ENCODE measurements at places on chromosomes 7 and 10.

GRCh38 chr7:29281782-29282541, 87.4 kb downstream of the CHN2 start:
- DNase-seq, result no peak

GRCh38 chr10:19488592-19489280, 327.5 kb upstream of the PLXDC2 start:
- peak; percentile 40 for DNase-seq

- peak; percentile 90 for DNase-seq
Measured at GRCh38 chr10:114634609-114634979, 23.5 kb downstream of the ABLIM1 start.

GRCh38 chr10:117425974-117426566, 50.8 kb upstream of the PDZD8 start:
- DNase-seq, result no peak

DNA sequence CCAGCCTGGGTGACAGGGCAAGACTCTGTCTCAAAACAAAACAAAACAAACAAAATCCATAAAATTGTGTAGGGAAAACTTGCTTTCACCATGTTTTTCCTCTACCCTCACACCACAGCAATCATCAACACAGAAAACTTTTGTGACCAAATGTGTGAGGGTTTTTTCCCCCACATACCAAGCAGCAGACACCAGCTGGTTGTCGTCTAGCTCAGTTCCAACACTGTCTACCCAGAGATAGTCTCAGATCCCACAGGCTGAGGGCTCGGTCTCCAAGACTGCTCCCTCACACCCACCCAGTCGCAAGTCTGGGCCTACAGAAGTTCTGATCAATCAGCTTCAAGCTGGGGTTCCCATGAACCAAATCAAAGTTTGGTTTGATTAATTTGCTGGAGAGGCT, 322.4 kb upstream of the MAGI2 start:
- DNase-seq, result no peak

DNA sequence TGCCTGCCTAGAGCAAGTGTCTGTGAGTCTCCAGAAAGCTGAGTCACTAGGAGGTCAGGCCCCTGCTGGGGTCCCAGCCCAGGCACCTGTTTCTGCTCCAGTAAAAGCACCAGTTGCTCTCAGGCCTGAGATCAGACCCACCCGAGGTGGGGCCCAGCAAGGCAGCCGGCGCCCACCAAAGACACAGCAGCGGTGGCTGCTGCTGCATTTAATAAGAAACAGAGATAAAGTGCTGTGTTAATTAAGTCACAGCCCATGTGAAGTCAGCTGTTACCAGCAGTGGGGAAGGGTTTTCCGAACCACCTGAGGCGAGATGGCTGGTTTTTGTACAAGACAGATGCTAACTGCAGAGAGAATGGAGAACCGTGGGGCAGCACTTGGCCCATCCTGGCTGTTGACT, 12.1 kb upstream of the LRRC18 start:
- no peak for DNase-seq

DNA sequence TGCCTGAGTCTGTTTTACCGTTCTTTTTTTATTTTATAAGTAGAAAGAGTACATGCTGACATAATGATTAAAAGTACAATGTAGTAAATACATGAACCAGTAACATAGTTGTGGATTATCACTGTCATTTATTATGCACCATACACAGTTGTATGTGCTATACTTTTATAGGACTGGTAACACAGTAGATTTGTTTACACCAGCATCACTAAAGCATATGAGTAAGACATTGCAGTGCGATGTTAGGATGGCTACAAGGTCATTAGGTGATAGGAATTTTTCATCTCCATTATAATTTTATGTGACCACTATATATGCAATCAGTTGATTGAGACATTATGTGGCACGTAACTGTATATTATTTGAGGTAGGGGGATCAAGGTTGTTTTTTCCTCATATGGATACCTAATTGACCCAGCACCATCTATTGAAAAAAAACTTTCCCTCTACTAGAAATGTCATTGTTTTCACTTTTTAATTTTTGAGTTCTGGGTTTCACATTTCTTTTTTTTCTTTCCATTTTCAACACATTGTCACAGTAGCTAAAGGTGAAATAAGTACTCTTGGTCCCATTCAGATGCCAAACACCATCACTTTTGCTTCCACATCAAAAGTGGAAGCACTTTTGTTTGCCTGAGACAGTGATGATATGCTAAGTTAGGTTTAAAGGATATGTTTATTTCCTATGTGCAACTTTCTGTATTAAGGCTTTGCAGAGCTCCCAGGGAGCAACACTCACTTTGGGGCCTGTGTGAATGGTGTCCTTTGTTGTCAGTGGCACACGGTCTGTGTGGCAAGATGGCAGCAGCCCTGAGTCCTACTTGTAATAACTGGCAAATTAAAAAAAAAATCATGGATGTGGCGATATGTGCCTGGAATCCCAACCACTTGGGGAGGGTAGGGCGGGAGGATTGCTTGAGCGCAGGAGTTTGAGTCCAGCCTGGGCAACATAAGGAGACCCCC, 17.1 kb downstream of the UBE2D1 start:
- DNase-seq, result no peak

- DNase-seq, result no peak
Measured at GRCh38 chr10:52466464-52466863, 152.4 kb downstream of the DKK1 start.

DNA sequence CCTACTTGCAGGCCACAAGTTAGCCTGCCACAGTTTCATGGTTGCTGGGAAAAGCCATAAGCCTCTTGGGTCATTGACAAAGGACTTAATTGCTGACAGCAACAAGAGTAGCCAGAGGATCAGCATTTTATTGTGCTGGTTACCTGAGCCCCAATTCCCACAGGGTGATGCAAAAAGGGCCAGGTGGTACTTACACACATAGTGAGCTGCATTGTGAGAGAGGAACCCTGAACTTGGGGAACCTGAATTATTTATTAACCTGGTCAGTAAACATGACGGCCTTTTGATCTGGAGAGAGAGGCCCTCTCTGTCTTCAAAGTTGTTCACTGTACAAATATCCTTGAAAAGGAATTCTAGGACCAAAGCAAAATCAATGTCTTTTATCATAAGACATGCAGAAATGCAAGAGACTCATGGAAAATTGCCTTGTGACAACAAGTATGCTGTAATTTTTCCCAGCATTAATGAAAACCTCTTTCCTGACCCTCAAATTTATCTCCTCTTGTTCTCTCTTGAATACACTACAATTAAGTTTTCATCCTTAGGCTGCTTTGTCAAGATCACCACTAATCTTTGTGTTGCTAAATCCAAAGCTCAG, 102.9 kb upstream of the PHYHIPL start:
- no peak for DNase-seq

GRCh38 chr10:48194830-48195229, 79.7 kb downstream of the FRMPD2 start:
- no peak for DNase-seq

DNA sequence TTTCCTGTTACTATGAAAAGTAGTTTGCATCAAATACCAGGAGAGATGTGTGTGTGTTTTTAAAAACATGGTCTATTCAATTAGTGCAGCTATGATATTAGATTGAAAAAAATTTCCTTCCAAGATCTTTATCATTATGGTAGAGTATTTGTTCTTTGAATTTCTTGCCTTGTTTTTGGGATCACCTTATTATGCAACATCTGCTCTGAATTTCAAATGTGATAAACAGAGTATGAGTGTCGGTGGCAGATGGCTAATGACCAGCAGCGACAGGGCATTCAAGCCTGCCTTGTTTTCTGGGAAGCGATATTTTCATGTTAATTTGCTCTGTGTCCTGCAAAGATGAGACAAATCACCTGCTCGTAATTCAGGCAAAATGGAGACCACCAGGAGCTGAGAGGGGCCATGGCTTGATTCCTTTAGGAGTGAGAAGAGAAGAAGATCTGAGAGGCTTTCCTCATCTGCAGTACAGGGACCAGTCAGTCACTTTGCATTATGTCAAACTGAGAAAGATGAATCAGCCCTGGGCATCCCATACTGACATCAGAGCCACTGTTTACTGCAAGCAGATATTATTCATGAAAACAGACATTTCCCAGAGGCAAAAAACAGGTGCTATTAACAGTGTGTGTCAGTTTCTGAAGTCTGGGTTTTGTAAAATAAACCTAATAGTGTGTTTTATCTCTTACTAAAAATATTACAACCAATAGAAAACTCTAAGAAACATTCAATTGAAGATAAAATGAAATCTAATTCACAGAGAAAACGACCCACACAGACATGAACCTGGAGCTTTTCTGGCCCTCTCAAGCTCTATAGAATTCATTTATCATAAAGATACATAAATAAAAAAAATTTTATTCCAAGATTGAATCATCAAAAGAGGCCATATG, 67.6 kb downstream of the CDK6 start:
- DNase-seq, result no peak

DNA sequence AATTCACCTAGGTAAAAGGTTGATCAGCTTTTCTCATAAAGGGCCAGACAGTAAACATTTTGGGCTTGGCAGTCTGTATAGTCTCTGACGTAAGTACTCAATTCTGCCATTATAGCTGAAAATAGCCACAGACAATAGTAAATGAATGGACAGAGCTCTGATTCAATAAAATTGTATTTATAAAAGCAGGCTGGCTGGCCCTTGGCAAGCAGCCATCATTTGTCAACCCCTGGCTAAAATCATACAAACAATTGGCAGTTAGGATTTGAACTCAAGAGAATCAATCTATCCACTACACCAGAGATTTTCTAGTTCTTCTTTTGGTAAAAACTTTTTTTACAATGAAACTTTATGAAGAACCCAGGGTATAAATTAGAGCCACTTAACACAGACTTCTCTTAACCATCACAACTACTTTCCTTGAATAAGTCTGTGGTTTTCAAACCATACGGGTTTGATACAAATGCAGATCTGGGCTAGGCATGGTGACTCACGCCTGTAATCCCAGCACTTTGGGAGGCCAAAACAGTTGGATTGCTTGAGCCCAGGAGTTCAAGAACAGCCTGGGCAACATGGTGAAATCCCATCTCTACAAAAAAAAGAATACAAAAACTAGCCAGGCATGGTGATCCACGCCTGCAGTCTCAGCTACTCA, 124.5 kb downstream of the SLC16A9 start:
- no peak for DNase-seq

GRCh38 chr7:21346297-21346696, 81.6 kb upstream of the SP4 start:
- DNase-seq, result no peak

GRCh38 chr7:63113713-63114285, 884.9 kb upstream of the ZNF722 start:
- DNase-seq, result no peak

DNA sequence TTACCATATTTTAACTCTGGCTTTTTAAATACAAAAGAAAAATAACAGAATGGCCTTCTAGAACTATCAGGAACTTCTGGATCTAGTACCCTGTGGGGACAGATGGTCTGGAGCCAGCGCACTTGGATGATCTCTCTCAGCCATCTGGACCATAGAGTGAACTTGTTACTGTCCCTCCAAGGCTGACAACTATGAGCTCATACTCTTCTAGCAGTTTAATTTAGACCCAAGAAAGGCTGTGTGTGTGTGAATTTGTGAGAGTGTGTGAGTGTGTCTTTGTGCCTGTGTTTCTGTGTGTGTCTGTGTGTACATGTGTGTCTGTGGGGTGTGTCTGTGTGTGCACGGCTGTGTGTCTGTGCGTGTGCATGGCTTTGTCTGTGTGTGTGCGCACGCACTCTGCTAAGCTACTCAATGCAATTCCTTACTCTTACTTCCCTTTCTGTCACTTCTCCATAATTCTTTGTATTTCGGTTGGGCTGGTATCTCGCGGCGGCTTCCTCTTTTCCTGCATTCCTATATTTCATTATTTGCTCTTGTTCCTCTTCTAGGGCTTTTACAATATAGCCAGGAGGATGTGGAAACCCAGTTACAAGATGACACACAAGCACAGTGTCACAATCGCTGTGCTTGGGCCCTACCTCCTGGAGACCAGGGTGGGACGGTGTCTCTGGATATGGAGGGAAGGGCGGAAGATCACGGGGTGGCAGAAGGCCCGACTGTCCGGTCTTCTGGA, 51.9 kb downstream of the IKZF1 start:
- no peak for DNase-seq
